IPS-NIHi11 (cell line): ENCODE measurements at places on chromosomes 12 and 14.

DNA sequence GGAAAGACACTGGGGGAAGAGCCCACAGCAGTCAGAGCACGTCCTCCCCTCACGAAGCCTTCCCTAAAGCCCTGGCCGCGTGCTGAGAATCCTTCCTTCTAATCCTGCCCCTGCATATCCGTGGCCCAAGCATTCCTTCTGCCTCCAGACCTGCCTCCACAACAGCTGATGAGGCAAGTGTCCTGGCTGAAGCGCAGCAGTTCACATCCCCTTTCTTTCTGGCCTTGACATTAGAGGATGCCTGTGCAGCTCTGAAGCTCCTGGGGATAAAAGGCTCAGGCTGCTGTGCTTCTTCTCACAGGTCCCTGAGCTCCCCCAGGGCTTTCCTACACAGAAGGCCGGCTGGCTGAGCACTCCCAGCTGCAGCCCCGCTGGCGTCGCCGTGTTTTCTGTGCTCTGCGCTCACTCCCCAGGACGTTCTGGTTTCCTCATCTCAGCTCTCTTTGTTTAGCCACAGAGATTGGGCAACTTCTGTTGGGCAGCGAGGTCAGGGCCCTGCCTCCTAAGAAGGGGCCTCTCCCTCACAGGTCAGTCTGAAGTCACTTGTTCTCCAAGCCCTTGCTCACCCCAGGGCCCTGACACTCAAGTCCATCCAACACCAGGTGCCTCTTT, 45.8 kb downstream of the NINJ2 start:
- DNase-seq, result no peak

DNA sequence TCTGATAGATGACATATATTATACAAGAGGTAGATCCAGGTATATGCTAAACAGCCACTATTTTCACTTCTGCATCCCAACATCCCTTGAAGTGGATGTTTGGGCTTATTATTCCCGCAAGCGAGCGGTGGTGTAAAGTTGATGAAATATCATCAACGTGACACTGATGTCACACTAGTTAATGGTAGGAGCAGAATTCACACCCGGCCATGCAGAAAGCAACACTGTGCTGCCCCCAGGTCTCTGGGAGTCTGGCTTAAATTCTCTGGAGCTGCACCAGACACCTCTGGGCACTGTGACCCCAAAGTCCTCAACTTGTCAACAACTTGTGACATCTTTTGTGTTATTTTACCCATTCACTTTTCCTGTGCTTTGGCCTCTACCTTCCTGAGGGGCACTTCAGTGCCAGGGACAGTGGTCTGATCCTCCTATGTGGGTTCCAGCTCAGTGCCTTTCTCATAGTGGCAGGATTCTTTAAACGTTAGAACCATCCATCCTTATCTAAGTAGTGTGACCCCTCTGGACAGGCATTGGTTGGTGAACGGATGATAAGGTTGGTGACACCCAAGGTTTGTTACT, 952 bp downstream of the DRAM1 start:
- DNase-seq, result no peak

DNA sequence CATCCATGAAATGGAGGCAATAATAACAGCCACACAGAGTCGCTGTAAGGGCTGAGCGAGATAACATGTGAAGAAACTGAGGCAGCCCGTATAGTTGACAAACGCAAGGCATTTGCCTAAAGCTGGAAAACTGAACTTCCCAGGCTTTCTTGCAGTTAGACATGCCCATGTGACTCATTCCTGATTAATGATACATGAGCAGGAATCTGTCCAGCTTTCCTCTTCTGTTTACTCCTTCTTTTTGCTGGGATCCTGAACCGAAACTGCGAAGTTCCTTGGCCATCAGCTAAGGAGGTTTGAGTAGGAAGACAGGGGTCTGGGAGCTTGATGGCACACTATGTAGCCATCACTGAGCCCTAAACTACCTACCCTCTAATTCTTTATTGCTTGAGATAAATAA, 52.2 kb downstream of the ST8SIA1 start:
- no peak for DNase-seq

DNA sequence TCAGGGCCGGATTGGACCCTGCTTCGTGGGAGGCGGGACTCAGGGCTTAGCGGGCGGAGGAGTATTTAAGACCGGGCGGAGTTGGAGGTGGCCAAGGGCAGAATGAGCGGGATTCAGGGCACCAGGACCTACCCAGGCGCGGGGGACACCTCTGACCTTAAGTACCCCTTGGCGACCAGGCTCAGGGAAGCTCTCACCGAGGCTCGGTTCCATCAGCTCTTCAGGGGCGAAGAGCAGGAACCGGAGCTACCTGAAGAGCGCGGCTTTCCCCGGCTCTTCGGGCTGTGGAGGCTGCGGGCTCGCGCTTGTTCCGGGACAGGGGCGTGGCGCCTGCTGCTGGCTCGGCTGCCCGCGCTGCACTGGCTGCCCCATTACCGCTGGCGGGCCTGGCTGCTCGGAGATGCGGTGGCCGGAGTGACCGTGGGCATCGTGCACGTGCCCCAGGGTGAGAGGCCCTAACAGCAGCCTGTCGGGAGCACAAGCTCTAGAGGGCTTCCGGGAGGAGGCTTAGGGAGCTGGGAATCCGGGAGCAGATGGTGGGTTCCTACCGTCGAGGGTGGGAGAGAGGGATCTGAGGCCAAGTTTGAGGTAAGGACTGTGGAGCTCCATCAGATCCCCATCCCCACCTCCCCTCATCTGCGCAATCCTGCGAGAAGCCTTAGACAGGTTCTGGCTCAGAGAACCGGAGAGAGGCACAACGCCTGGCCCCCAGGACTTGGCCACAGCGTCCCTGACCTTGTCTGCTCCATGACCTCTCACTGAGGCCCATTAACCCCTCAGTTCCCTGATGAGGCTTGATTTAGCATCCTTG, 8.4 kb downstream of the ARHGEF25 start:
- DNase-seq, result peak; percentile 65

GRCh38 chr12:12874029-12874428, 17.3 kb upstream of the GPRC5A start:
- no peak for DNase-seq

DNA sequence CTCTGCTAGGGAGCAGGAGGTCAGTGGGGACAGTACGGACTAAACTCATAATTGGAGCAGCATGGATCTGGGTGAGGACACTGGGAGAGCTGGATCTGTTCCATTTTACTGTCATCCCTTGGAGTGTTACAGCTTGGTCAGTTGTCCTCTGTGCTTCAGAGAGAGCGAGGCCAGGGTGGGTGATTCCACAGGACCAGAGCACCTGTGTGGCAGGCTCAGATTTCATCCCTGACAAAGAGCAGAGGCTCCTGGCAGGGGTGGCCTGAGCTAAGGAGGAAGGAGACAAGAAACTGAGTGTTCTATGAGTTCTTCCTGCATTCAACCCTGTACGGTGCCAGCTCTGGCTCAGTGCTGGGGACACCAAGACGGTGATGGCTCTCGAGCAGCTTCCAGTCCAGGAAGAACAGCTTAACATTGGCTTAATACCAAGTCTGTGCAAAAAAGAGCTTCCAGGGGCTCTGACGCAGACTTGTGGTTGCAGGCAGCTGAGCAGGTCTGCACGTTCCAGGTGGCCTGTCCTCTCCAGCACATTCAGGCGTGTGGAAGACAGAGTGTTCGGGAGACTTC, 8.4 kb upstream of the PGF start:
- no peak for DNase-seq

- DNase-seq, result no peak
Measured at GRCh38 chr14:26137161-26137560, 460.7 kb downstream of the NOVA1 start.

DNA sequence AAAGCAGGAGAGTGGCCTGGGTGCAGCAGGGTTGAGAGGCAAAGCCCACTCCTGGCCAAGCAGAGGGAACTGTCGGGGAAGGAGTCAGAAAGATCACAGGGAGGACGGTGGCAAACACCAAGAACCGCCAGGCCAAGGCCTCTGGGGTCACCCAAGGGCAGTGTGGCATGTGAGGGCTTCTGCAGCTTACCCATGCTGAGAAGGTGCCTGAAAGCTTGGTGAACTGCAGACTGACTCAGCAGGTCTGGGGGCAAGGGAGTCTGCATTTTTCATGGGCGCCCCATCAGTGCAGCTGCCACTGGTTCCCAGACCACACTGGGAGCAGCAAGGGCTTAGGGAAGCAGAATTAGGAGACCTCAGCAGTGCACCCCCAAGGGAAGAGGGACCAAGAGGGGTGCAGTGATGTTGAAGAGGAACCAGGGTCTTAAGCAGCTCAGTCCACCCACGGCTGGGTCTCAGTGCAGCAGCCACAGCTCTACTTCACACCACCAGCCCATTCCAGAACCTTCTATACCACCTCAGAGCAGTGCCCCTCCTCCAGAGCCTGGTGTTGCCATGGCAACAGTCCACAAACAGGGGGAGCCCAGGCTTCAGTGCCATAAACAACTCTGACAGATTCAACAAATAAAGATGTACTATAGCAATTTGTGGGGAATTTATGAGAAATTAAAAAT, 59.4 kb downstream of the ITPK1 start:
- no peak for DNase-seq

DNA sequence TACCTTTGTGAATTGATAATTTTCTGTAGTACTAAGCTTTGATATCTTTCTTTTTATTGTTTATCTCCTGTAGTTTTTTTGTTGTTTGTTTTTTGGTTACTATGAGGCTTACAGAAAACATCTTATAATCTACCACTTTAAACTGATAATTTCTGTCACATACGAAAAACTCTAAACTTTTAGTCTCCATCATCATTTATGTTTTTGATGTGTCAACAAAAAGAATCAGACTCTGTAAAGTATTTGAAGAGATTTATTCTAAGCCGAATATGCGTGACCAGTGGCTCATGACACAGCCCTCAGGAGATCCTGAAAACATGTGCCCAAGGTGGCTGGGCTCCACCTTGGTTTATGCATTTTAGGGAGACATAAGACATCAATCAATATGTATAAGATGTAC, 167.1 kb upstream of the ARHGAP5 start:
- DNase-seq, result no peak

DNA sequence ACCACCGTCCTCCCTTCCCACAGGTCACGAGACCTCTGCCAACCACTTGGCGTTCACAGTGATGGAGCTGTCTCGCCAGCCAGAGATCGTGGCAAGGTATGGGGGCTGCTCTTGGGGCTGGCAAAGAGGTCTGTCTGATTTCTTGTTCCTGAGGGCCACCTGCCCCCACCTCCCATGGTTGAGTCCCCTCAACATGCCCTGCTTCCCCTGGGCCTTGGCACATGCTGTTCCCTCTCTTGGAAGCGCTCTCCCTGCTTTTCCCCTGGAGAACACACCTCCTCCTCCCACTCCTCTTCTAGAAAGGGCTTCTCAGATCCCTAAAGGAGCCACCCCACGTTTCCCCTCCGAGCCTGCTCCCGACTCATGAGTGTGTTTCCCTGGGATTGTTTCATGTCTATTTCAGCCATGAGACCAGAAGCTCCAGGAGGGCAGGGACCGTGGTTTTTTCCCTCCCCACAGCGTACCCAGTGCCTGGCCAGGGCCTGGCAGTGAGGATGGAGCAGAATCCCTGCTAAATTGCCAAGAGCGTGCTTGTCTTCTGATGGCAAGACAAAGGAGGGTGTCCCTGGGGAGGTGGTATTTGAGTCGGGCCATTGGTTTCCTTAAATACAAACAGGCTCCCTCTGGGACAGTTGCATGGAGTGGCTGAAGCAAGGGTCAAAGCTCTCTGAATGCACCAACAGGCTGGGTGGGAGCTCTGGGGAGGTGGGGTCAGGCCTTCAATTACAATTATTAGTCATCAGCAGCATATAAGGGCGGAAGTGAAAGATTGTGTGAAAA, 34.1 kb downstream of the CYP46A1 start:
- no peak for DNase-seq

DNA sequence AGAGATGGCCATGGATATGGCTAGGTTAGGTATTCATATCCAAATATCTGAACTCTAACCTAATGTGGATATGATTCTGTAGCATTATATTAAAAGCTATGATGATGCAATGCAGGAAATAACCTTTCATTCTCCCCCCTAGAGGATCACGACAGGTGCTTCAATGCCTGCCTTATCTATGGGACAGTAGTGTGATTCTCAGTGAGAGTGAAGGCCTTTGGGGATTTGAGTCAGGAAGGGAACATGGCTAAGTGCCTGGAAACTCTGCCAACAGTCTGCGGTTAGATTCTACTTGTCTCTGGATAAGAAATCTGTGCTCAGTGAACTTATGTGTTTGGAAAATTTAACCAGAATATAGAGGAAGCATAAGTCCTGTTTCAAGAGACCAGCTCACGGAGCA, 81.8 kb downstream of the SLC38A1 start:
- no peak for DNase-seq

DNA sequence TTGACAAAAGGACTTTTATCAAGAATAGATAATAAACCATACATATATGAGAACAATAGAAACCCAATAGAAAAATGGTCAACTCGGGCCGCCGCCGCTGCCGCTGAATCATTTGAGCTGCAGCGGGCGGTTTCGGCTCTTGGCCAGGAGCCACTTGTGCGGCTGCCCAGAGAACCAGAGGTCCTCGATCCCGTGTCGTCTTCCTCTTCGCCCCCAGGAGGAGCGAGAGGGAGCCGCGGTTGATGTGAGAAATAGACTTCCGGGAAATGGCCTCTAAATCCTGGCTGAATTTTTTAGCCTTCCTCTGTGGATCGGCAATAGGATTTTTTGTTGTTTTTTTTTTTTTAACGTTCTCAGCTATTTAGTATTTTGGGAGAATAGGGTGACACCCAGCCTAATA, 44.8 kb downstream of the CPSF6 start:
- DNase-seq, result peak; percentile 78

- DNase-seq, result no peak
Measured at GRCh38 chr14:101991352-101991751, 27.0 kb downstream of the DYNC1H1 start.

DNA sequence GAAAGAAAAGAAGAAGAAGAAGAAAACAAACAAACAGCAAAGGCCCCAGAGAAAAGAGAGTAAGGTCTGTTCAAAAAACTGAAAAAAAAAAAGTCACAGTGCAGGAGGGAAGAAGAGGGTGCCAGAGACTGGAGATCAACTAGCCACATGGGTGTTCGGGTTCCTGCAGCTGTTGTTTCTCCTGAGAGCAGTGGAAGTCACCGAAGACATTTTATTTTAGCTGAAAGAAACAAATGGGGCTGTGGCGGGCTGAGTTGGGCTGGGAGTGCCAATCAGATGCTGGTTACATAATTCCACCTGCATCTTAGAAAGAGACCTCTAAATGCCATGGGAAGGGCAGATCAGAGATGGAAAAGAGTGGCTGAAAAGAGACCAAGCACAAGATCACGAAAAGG, 33.9 kb downstream of the ACTN1 start:
- DNase-seq, result no peak

DNA sequence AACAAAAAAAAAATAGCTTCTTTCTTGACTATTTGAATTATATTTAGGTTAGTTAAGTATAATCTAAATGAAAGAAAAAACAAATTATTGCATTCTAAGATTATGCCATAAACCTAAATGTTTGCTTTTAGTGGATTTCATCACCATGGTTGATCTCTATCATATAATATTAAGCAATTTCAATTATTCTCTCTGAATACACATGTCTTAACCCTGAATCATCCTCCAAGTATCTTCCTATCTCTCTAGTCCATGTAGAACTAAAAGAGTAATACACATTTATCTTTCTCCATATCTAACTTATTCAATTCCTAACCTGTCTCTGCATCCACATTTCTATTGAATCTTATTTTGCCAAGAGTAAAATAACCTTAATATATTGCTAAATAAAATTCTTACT, 59.6 kb downstream of the PPFIA2 start:
- no peak for DNase-seq

GRCh38 chr12:49673446-49674317, 33.5 kb downstream of the FMNL3 start:
- peak; percentile 89 for DNase-seq

- no peak for DNase-seq
Measured at GRCh38 chr12:131134523-131135310, 181.0 kb downstream of the ADGRD1 start.

GRCh38 chr14:48973151-48973550, 613.0 kb downstream of the RPS29 start:
- no peak for DNase-seq
